ENCODE measurements at places on chromosomes 2 and 18.

GRCh38 chr2:47536696-47537095 is 133.7 kb downstream of the MSH2 start:
- no peak for DNase-seq

DNA sequence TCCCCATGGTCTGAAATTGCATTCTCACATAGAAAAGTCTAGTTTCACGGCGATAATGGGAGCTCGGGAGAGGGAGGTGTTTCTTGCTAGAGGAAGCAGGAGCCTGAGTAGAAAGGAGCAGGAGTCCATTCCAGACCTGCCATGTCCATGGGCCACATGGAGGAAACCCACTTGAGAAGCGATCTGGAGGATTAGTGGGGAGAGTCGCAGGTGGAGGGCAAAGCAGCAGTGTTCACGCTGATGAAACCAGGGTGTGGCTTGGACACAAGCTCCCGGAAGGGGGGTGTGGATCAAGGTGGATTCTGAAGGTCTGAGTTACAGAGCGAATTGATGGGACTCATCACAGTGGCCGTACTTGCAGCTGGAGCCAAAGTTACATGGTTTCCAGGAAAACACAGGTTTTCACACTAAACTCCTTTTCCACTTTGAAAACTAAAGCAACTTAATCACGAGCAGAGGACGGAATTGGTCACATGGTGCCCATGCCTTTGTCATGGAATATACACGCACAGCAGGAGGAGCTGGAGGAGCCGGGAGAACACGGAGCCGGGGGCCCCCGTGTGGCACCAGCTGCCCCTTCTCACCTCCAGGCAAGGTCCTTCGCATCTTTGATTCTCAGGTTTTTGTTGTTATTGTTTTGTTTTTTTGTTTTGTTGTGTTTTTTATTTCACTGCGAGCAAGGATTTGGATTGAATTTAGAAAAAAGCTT is 255.1 kb upstream of the MYT1L start:
- DNase-seq = no peak

GRCh38 chr2:157820193-157820592 is 55.9 kb downstream of the ACVR1 start:
- no peak for DNase-seq

GRCh38 chr2:36912695-36913094 is 53.6 kb downstream of the STRN start:
- DNase-seq = no peak

DNA sequence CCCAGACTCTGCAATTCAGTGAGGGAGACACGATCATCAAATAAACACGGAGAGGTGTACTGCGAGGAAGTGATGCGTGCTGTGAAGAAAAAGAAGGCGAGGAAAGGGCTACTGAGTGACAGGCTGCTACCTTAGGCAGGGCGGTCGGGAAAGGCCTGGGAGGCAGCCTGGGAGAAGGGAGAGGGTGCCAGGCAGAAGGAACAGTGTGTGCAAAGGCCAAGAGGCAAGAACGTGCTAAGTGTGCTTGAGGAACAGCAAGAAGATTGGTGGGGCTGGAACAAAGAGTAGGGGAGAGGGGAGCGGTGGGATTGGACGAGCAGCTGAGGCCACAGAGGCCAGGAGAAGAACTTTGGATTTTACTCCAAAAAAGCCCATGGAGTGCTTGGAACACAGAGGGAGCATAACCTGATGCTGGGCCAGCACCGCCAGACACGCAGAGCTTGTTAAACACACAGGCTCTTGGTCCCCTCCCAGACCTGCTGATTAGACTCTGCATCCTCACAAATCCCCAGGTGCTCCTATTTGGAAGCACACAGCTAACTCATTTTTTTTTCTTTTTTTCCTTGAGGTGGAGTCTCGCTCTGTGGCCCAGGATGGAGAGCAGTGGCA is 30.4 kb downstream of the SERTAD2 start:
- DNase-seq = no peak

- no peak for DNase-seq
These were observed 303.9 kb downstream of the ZNF407 start for GRCh38 chr18:74901362-74902146.

GRCh38 chr2:80322311-80322920 is 17.9 kb upstream of the LRRTM1 start:
- no peak for DNase-seq

- no peak for DNase-seq
These were observed 26.0 kb upstream of the RUFY4 start for GRCh38 chr2:218043100-218043499.

DNA sequence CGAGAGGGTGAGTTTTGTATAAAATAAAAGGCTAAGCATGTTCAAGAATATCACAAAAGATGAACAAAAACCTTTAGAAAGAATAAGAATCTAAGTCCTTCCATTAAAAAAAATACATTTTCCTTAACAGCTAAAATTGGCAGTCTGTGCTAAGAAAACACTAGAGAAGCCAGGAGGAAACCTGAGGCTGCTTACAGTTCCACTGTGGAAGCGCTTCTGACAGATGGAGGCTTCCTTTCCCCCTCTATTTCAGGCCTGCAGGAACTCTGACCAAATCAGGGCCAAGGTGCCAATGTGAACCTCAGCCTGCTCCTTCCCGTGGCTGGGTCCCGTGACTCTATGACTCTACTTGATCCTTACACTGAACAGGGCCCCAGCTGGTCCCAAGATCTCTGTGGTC is 108.1 kb upstream of the ARHGAP28 start:
- no peak for DNase-seq

DNA sequence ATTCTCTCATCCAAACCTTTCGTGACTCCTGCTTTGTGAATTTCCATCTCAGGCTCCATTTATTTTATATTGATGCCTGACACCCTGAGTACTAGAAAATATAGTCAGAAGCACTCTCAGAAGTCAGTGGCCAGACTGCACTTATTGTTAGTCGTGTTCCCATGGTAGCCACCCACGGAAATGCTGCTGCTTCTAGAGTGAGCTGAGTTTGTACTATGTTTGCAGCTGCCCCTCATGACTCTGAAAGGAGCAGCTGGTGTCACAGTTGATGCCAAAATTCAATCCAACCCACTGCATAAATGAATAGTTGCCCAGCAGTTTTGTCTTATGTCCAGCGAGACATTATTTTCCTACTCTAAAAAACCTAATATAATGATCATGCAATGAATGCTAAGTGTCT is 265.2 kb upstream of the SPHKAP start:
- no peak for DNase-seq

DNA sequence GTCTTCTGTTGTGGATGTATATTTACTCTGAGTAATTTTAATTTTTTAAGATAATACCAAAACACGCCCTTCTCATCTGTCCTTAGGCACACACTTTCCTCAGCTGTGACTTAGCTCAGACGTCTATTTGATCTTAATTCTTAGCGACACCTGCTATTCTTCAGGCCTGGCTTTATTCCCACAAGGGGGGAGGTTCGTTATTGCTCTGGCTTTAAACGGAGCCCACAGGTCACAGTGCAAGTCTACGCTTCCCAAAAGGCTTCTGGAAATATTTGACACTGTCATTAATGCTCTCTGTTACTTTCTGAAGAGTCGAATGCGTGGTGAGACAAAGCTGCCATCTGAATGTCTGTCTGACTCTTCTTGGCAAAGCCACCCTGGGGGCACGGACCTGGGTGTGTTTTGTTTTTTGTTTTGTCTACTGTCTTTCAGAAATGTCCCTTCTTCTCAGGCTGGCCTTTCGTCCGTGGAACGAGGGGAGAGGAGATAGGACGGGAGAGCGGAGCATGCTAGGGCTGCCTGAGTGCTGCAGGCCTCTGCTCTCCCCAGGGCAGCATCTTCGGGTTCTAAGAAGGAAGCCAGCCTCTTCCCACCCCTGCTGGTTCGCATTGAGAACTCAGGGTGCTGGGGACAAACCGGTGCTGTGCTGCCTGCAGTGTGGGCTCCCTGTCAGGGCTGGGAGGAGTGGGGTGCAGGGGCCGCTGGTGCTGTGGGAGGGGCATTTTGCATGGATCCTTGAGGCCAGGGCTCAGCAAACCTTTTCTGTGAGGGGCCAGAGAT is 61.9 kb downstream of the ASAP2 start:
- DNase-seq = no peak

- no peak for DNase-seq
These were observed 568.3 kb downstream of the LRRTM4 start for GRCh38 chr2:76953733-76954347.
